Naive thymus-derived CD8-positive, alpha-beta T cell (primary cell): ENCODE measurements at places on chromosomes 1 and 21.

DNA sequence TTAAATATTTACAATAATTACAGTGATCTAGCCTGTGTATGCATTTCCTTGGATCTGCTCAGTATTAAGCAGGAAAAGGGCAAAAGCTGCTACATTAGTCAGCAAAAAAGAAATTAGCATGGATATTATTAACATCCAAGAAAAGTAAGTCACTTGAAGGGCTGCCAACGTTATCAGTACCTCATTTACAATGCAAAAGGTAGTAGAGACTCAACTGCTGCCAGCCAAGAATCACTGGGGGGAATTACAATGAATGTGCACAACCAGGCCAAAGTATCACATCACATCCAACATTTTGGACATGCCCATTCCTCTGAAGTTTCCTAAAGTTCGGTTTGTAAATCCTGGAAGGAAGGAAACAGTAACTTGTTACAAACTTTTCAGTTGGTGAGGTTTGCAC lies 1.9 kb downstream of the CNN3 start:
- DNase-seq: no peak

DNA sequence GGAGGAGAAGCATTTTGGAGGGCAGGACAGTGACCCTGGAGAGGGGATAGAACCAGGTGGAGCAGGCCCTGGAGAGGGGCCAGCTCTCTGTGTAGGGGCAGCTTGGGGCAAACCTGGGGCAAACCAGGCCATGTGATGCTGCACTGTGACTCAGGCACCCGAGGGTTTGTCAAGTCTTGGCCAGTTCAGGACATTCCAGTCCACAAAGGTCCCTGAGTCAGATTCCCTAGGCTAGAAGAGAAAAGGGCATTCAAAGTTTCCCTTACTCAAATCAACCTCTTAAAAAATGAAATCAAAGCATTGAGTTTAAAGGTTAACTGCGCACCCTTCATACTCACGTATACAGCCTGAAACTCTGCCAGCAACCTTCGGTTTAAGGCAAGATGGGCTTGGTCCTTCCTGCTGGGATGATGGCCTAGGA lies 25.2 kb upstream of the PLA2G2C start:
- DNase-seq: no peak

- no peak for DNase-seq
These were observed 206.2 kb upstream of the C1orf87 start for GRCh38 chr1:60279798-60280197.

DNA sequence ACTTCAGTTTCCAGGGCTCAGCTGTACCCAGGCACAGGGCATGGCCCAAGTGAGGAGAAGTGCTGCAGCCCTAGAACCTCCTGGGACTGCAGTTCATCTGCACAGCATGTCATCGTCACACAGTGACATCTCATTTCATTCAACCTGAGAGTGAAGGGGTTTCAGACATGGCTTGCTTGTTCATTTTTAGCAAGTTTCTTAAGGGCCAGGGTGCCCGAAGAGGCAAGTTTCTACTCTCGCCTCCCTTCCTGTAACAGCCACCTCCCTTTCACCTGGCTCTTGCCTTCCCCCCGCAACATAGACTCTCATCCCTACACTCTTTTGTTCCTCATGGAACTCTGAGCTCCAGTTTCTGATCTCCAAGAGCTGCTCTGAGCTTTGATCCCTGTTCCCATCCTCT lies 108.1 kb downstream of the C1orf21 start:
- DNase-seq: no peak

DNA sequence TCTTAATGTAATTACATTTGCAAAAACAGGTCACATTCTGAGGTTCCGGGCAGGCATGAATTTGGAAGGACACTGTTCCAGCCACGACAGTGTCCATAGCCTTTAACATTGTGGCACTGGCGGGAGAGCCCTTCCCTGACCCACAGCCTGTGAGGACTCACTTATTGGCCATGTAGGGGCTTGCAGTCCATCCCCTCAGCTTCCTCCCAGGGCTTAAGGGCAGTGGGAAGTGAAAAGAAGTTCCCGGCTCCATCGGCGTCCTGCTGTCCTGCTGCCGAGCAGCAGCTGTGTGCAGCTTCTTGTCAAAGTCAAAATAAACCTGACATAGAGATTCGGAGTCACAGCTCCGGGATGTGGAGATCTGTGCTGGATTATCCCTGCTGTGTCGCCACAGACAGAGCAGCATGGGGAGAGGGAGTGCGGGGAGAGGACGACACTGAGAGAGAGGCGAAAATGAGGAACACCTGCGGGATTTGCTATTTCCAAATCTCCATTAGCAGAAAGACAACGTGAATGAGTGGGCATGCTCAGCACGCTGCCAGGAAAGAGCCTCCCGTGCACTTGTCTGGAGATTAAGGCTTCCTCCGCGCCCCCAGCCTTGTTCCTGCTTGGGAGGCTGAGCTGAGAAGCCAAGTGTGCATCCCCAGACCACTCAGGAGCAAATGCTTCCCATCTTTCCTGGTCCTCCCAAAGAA lies 260.3 kb downstream of the ASTN1 start:
- no peak for DNase-seq

GRCh38 chr1:227947676-227948492 lies at the start of gene WNT9A:
Gene WNT9A (minus strand): TSS chr1:227947932. CDS start chr1:227947887, 45 bp downstream.
- no peak for DNase-seq

DNA sequence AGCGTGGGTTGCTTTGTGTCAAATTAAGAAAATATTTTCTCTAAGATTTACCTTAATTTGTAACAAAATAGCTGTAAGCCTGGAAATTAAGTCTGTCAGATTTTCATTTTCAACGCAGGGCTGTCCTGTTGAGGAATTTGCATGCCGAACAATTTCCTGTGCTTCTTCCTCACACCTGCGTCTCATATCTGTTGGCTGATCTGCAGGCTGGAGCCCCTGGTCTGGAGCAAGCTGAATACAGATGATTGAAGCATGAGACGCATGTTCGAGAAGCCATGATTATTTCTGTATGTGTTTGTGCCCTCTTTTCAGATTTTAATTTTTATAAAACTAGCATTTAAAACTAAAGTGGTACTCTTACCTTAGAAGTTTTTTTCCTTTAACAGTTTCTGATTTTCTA lies 9.8 kb downstream of the MIXL1 start:
- no peak for DNase-seq

DNA sequence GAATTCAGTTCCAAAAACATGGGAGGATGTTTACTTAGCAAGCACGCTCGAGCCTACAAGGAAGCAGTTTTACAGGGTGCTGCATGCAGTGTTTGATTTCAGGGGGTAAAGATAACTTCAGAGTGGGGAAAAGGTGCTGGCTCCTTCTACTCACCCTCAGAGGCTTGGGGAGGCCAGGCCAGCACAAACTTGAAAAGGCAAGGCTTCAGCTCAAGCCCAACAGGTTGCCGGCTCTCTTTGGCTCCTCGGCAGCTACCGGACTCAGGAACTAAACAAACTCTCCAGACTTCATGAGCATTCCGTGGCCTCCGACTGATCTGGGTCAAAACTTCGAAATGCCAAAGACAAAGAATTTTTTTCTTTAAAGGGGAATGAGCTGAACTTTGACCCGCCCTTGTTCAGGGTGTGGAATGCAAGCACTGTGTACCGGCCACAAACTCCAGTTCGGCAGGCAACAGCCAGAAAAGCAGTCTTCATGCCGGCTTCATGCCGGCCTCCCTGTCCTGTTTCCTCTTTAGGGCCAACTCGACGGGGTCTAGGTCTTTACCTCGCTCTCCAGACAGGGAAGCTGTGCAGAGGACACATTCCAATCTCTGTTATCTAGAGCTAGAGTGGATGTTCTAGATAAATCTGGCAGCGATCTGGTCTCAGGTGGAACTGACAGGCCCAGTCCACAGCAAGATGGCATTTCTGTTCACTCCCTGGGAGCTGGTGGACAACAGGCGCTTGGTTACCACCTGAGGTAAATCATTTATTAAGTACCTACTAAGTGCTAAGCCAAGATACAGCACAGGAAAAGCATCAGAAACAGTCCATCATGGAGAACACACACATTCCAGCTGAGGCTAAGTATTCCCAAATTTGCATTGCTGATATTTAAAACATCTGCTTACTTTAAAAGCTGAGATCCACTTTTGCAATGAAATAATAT lies 75.0 kb downstream of the CD46 start:
- no peak for DNase-seq

GRCh38 chr21:32474179-32475059 lies 61.9 kb downstream of the EVA1C start:
- DNase-seq: no peak

- DNase-seq: no peak
These were observed 232.5 kb downstream of the NCAM2 start for GRCh38 chr21:21230672-21231071.

DNA sequence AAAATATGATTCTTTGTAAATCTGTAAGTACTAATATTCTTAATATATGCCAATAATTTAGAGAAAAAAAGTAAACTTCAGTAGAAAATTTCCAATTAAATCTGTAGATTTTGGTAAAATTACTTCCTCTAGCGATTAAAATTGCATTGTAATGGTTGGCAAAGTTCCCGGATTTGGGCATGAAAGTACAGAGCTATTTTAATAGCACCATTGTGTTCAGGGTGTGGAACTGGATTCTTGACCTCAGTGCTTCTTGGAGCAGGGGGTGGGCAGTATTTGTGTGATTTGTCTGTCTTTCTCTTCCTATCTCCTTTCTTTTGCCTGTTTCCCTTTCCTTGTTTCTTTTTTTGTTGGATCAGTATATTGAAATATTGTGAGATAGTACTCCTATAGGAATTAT lies 72.1 kb downstream of the DNM3 start:
- no peak for DNase-seq

GRCh38 chr1:52973841-52974240 lies 46.8 kb downstream of the SCP2 start:
- DNase-seq: no peak

- DNase-seq: no peak
These were observed 18.8 kb upstream of the TENT5B start for GRCh38 chr1:27031235-27032118.

GRCh38 chr1:87151500-87152421 lies 176.9 kb upstream of the LMO4 start:
- peak; percentile 24 for DNase-seq

GRCh38 chr1:168343566-168343965 lies 62.9 kb downstream of the TBX19 start:
- DNase-seq: no peak
